ENCODE measurements at places on chromosomes 16 and 17.

- no peak for DNase-seq
Observed at GRCh38 chr17:57567251-57567650, 177.8 kb downstream of the CCDC182 start.

DNA sequence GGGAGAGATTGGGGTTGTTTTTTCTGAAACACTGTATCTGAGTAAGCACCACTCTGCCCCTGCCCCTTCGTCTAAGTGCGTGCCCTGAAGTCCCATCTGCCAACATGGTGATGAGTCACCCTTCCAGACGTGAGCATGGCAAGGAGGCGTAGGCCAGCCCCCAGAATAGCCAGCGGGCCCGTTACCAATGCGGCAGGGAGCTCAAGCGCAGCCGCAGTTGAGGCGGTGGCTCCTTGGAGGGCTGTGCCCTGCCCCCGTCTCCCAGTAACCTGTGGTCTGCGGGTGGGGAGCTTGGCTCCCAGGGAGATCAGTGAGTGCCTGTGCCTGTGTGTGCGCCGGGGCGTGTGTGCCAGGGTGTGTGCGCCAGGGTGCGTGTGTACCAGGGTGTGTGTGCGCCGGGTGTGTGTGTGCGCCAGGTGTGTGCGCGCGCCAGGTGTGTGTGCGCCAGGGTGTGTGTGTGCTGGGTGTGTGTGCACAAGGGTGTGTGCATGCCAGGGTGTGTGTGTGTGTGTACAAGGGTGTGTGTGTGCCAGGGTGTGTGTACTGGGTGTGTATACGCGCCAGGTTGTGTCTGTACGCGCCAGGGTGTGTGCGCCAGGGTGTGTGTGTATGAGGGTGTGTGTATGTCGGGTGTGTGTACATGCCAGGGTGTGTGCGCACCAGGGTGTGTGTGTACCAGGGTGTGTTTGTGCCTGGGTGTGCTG is 98.6 kb upstream of the CHMP6 start:
- DNase-seq: peak; percentile 91

GRCh38 chr17:60914078-60914477 is 236.4 kb downstream of the BCAS3 start:
- no peak for DNase-seq

DNA sequence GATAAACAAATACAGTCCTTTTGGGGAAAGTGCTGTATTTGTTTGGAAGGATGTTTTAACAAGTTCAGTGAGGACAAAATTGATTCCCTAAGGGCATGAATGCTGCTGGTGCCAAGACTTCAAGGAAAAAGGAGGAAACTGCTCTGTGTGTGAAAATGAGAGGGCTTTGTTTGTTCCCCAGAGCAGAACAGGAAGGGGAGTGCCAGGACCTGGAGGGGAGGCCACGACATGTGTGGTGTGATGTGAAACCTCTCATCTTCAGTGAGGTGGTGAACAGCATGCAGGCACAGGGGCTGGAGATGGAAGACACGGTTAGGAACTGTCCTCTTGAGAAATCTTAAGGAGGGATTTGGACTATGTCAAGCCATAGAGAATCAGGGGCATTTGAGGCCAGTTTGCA is 46.6 kb upstream of the GRIN2A start:
- peak; percentile 11 for DNase-seq

DNA sequence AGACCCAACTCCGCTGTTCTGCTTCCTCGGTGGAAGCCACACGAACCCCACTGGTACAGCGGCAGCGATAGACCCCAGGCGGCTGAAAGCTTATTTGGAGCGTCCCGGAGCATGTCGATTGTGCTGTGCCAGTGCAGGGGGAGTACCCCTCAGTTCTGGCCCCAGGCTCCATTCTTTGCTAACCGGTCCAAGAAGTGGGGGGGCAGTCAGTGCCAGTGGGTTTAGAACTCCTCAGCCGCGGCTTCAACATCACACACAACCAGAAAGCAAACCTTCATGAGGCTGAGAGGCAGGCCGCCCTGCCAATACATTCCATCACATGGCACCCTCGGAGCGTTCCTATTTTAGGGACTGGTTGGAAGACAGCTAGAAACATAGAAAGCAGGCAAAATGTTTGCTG is 1.7 kb upstream of the MNT start:
- DNase-seq: no peak

DNA sequence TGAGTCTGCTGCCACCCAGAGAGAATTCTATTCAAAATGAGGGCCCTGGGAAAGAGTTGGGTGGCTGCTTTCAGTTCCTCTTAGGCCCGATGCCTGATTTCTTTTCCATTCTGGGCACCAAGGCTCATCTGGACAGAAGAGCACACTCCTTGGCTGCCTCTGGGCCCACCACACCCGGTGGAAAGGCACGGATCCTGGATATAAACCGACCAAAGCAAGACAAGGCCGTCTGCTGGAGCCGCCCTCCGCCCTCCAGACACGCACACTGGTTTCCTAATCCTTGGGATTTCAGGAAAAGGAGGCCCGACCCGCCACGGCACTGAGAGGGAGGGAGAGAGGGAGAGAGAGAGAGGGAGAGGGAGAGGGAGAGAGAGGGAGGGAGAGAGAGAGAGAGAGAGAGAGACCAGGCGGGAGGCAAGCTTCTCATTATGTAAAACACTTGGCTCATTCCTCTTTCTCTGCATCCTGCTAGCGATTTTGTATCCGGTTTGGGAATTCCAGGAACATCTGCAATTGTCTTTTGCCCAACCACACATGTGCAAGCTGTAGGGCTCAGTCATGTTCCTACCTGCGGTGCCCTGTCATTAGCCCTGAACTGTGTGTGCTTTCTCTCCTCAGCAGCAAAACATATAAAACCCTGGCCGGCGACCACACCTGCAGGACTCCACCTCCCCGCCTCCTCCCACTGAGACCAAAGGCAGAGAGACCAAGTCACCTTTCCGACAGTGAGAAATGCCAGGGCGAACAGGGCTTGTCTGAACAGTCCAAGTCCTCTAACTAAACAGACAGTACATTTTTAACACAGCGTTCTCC is 347.2 kb downstream of the SOX9 start:
- DNase-seq: peak; percentile 84

- no peak for DNase-seq
Observed at GRCh38 chr16:56753410-56753809, 23.5 kb downstream of the NUP93 start.

- DNase-seq: no peak
Observed at GRCh38 chr16:28982949-28983348, 1.9 kb upstream of the LAT start.

- no peak for DNase-seq
Observed at GRCh38 chr17:66306446-66306845, 4.0 kb downstream of the PRKCA start.

DNA sequence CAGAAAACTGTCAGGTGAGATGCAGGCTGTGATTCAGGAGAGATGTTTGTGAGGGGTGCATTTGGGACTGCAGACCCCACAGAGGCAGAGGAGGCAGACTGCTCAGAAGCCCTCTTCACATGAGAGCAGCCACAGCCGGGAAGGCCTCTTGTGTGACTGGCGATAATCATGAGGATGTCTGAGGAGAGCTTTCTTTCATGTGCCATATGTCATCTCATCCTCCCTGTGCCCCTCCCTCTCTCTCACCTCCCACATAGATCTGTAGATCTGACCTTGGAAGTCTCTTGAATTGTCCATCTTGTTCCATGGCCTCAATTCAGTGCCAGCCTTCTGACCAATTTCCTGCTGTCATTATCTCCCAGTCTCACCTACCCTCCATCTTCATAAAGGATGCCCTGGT is 50.5 kb downstream of the EPN2 start:
- DNase-seq: no peak

- DNase-seq: no peak
Observed at GRCh38 chr17:19744492-19744891, 3.6 kb downstream of the ALDH3A1 start.

- no peak for DNase-seq
Observed at GRCh38 chr17:36938566-36939051, 1.3 kb downstream of the LHX1 start.

GRCh38 chr17:55038291-55038690 is 69.7 kb downstream of the STXBP4 start:
- no peak for DNase-seq

- no peak for DNase-seq
Observed at GRCh38 chr17:80614332-80615047, 69.9 kb downstream of the RPTOR start.

GRCh38 chr17:78527345-78527744 is 49.9 kb downstream of the DNAH17 start:
- DNase-seq: no peak

DNA sequence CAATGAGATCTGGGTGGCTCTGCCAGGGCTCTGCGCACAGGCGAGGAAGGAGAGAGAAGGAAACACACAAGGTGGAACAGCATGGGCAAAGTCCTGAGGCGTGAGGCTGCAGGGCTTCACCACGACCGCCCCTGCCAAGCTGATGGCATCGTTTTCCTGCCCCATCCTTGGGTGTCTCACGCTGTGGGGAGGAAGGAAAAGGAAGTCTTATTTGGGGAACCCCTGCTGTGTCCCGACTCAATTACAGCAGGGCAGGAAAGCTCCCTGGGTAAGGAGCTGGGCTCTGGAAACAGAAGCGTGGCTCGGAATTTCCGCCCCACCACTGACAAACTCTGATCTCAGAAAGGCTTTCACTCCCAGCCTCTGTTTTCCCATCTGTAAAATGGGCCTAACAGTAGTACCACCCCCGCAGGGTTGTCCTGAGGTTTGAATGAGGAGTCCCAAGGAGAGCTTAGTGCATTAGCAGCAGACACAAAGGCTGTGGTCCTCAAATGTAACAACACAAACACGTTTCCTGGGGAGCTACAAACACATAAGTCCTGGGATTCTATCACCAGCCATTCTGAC is 3.2 kb upstream of the CDH5 start:
- DNase-seq: no peak

GRCh38 chr17:38397227-38397626 is 31.0 kb upstream of the ARHGAP23 start:
- DNase-seq: no peak

- DNase-seq: no peak
Observed at GRCh38 chr17:13352747-13353415, 248.8 kb downstream of the HS3ST3A1 start.

DNA sequence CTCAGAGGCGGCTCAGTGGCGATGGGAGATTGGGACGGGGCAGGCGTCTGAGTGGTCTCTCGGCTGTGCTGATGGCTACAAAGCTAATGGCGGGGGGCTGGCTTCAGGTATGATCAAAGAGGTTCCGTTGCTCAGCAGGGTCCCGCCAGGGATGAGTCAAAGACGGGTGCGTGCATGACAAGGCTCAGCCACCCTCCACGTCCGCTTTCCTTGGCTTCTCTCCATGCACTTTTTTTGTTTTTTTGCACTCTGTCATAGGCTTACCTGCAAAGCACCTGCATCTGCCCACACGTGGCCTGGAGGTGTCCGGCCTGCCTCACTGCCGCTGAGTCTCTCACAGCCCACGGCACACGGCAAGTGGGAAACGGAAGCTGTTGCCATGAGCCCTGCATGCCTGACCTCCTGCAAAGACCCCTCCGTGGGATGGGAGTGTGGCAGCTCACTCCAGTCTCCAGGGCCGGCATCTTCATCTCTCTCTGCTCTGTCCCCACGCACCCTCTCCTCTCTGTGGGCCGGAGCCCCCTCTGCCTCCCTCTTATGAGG is 85.5 kb upstream of the ZNF469 start:
- no peak for DNase-seq

- no peak for DNase-seq
Observed at GRCh38 chr16:262121-262745, 13.5 kb downstream of the RGS11 start.

DNA sequence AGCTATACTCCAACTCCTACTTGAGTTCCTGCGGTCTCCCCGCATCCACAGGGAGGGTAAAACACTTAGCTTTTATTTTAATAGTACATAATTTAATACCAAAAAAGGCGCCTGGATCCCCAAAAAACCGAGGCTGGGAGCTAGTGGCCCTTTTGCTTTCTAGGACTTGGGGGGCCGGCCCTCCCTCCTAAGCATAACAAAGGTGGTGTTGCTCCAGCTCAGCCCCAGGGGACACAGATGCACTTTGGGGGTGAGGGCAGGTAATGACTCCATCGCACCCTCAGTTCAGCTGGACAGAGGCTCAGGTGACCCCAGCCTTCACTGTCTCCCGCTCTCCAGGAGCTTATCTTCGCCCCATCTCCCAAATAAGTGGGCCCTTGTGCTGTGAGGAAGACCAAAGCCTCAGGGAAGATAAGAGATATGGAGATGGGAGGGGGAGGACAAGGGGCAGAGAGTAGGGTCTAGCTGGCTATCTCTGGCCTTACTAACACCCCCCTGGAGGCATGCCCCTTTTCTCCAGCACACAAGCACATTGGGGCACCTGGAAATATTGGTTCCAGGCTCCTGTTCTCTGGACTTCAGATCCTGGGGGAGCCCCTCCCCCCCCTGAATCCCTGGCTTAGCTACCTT is 2.8 kb upstream of the NHERF1 start:
- no peak for DNase-seq

DNA sequence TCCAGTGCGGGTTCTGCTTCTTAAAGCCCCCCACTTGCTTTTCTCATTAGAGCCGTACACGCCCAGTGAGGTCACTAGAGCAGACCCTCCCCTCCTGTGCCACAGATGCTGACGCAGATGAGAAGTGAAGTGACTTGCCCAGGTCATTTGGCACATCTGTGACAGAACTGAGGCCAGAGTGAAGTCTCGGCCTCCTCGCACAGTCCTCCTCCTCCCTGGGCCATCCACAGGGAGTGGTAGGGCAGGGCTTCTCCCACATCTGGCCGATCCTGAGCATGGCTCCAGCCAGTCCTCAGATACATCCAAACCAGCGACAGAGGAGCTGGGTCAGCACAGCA is 15.3 kb upstream of the TBX2 start:
- DNase-seq: no peak

DNA sequence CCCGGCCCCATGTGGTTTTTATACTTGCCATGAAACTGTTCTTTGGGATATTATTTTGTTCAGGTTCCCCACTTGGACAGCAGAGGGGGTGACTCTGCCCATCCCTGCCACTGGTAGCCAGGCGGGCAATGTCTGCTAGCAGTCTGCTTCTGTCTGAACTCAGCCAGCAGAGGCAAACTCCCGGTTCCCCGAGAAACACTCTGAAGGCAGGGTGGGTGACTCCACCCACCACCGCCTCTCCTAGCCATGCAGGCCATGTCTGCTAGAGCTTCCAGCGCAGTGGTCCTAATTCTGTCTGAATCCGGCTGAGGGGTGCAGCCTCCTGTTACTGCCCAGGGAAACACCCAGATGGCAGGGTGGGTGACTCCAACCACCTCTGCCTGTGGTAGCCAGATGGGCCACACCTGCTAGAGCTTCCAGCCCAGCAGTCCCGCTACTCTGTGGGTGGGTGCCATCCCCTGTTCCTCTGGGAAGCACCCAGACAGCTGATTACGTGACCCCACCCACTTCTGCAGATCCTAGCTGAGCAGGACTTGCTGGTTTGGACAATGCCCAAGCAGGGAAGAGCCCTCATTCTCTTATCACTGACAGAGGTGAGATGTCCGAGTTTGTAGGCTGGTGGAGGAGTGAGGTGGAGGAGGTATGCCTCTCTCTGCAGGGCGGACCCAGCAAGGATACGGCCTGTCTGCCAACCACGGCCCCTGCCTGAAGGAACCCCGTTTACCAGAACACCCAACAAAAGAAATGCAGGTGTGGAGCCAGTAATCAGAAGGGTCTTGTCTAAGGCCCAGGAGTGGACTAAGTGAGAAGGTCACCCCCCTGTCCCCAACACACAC is 22.4 kb downstream of the NLRP1 start:
- DNase-seq: no peak

Data from Caki2 (cell line).